ENCODE measurements at places on chromosomes 3 and 15.

DNA sequence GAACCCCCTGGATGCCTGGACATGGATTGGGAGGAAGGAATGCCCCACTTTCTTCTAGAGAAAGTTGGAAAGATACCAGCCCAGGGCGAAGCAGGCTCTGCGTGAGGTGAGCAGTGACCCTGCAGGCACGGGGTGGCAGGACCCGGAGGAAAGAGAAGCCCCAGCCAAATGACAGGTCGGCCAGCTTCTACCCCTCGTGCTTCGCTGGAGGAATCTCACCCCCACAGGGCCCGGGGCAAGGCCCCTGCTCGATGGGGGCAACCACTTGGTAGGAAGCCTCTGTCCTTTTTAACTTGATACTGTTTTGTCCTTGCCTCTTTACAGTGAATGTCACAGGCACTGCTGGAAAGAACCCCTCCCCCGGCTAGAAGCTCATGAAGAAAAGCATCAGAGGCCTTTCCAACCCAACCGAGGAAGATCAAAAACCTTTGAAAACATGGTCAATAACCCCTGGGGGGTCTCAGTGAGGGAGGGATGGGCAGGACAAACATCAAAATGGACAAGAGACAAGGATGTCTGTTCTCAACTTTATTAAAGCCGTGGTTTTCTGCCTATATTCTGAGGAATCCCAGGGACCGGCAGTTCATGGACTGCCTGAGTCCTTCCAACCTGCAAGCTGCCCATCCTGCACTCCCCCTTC is 54.4 kb downstream of the SH3BP5 start:
- DNase-seq, result no peak

- DNase-seq, result peak; percentile 37
Observed at GRCh38 chr3:185549651-185550111, 2.7 kb downstream of the LIPH start.

- DNase-seq, result no peak
Observed at GRCh38 chr3:174498638-174499037, 360.5 kb upstream of the NAALADL2 start.

- no peak for DNase-seq
Observed at GRCh38 chr3:114323546-114324254, 29.9 kb downstream of the TIGIT start.

GRCh38 chr3:123624302-123624701 is 39.4 kb upstream of the HACD2 start:
- no peak for DNase-seq

- no peak for DNase-seq
Observed at GRCh38 chr15:29942143-29942542, 119.9 kb upstream of the TJP1 start.

- DNase-seq, result no peak
Observed at GRCh38 chr3:140408252-140408651, 269.6 kb upstream of the TRIM42 start.

GRCh38 chr3:71428841-71429596 is 154.5 kb downstream of the FOXP1 start:
- peak; percentile 6 for DNase-seq

DNA sequence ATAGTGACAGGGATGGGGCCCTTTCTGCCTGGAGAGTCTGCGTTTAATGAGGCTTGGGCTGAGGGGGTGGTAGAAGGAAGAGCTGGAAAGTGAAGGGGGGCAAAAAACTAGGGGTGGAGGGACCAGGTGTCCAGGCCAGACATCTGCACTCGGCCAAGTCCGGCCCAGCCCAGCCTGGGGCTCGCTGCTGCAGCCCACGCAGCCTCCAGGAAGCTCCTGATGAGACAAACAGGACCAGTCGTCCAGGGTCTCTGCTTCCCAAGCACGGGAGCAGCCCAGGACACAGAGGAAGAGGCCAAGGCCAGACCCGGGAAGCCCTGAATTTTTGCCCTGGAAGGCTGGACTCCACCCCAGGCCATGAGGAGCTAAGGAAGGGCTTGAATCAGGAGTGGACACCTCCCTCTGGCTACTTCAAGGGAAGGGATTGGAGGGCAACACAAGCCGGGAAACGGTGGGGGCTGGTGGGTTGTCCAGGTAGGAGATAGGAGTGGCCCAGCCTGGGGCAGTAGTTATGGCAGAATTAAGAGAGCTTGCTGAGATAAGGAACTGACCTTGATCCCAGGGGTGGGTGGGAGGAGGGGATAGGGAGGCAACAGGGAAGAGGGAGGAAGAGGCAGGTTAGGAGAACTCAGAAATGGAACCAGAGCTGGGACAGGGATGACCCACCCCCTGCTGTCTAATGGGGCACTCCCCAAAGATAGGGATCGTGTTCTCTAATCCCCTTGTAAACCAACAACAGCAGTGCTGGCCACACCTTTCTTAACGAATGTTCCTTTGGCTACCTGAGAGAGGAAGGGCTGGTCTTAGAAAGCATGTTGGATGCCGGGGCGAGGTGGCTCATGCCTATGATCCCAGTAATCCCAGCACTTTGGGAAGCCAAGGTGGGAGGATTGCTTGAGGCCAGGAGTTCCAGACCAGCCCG is 89.5 kb downstream of the ANP32A start:
- no peak for DNase-seq

DNA sequence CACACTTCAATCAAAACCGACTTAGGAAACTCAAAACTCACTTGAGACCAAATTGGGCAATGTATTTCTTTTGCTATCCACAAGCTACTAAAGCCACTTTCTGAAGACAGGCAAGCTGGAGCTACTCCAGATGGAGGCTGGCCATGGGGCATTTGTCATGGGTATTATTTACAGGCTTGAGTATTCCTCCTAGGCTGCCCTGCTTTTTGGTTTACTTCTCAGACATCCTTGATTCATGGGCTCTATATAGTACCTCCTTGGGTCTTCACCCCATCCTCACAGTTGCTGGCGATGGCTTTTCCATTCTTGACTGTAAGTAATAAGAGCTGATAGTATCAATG is 18.6 kb upstream of the SYNM start:
- peak; percentile 84 for DNase-seq

DNA sequence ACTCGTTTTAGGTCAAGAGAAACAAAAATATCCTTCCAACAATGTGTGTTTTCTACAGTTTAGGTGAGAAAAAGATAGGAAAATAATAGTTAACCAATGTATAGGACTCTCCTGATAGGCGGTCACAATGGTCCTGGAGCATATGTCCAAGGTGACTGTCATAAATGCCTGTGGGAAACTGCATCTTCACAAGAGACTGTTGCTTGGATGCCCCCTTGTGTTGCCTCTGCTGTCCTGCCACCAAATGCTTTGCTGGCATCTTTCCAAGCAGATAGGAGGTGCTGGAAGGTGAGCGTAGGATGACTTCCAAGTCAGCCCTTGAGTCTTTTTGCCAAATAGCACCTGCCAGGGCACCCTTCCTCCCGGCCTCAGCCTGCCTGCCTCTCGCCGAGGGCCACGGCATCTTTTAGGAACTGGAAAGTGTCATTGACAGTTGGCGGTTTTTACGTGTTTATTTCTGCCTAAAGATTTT is 24.1 kb upstream of the SACM1L start:
- no peak for DNase-seq

DNA sequence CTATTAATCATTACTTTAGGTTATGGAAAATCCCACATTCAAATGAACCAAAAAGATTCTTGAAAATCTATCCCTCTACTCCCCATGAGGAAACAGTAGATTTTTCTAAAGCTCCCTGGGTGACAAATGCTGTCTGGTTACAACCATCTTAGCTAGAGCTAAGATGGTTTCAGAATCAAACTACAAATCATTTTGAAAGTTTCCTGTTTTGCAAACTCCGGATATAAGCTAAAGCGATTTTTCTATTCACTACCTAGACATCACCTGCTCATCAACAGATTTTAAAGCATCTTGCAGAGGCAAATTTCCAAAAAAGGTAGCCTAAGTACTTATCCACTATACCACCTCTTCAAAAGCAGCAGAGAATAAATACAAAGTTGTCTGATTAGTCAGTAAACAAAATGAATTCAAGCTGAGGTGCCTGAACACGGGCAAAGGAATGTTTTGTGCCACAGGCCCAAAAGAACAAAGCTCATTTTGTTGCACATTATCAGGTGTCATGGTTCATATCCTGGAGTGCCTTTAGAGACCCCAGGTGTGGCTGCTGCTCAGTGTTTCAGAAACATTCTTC is 204.9 kb downstream of the TNIK start:
- no peak for DNase-seq

DNA sequence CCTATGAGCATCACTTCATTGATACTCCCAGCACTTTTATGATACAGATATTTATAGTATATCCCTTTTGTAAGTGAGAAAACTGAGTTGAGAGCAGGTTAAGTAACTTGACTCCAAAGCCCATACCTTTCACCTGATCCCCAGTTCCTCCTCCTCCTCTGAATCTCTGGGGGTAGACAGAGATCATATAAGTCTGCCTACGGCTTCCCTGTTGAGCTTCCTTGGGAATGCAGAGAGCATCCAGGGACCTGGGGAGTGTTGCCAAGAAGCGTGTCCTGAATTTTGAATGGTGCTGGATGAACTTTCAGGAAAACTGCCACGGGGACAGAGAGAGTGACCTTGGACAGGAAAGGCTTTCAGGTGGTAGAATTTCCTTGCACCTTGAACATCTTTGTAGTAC is 268.5 kb downstream of the LRTM1 start:
- no peak for DNase-seq

GRCh38 chr15:41019174-41019573 is 65.9 kb downstream of the CHAC1 start:
- no peak for DNase-seq

GRCh38 chr15:101156061-101156460 is 95.8 kb downstream of the CHSY1 start:
- no peak for DNase-seq
